SW 1271 (cell line): ENCODE measurements at places on chromosomes 1 and 21.

GRCh38 chr21:41630917-41631316 is 123.0 kb upstream of the TMPRSS2 start:
- no peak for DNase-seq

- DNase-seq: no peak
These were observed 8.7 kb downstream of the FGR start for GRCh38 chr1:27626031-27626935.

DNA sequence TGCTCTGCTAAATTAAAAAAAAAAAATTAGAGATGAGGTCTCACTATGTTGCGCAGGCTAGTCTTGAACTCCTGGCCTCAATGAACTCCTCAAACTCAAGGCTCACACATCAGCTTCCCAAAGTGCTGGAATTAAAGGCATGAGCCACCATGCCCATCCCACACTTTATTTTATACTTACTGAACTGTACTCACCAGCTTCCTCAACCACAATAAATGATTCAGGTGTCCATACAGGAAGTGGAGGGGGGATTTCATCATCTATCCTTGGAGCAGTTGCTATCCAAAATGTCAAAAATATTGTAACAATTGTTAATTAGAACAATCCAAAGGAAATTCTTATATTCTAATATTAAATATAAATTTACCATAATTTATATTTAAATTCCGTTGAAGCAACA is 22.4 kb upstream of the RSBN1 start:
- DNase-seq: no peak

DNA sequence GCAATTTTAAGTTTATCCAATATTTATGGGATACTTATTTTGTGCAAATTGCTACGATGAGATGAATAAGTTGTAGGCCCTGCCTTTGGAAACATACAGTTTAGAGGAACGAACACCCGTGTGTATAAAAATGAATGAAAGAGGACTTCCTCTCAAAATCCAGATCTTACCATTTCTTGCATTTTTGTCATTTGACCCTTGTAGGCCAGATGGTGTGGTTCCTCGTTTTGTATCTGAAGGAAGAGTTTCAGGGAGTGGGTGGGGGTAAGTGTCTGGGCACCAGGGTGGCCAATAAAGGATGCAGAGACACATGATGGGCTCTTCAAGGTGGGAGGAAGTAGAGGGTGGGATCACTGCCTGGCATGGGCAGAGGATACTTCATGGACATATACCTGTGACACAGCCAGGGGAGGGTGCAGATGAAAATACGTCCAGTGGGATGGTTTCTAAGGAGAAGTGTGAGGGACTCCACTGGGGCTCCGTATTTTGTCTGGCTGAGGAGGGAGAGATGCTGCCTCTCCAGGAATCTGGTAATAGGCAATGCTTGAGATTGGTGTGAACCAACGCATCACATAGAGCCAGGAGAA is 14.4 kb downstream of the MAPKAPK2 start:
- DNase-seq: no peak

GRCh38 chr1:173128742-173129141 is 78.0 kb upstream of the TNFSF18 start:
- DNase-seq: no peak

DNA sequence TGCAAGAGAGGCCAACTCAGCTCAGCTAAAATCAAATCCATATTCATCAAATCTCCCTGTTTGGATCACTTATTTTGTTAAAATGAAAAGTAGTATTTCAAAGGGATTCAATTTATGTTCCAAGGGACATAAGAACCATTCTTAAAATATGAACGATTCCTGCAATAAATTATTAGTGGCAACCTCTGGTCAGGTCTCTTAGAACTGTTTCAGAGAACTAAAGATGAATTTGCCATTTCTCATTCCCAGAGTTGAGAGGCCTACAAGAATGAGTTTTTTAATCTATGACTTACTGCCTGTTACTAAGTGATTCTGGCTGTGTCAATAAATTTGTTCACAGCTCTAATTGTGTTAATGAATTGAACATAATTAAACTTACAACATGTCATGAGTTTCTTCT is 268.5 kb downstream of the SPATA17 start:
- DNase-seq: no peak

DNA sequence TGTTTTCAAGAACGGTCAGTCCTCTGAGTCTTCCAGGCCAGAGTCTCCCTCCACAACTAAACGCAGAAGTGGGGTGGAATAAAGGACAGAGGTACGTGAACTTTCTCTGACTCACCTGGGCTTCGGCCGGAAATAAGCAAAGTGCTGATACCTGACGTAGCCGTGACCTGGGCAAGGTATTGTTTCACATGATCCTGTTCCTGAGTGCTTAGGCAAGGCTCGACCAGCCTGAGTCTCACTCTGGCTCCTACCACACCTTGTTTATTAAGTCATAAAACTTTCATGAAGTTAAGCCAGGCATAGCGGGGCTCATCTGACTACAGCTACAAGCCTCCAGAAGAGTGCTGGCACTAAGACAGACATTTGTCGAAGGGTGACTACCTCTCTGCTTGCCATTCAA is 327.5 kb downstream of the SETD4 start:
- DNase-seq: no peak
